ENCODE measurements at places on chromosomes 7 and 10.

DNA sequence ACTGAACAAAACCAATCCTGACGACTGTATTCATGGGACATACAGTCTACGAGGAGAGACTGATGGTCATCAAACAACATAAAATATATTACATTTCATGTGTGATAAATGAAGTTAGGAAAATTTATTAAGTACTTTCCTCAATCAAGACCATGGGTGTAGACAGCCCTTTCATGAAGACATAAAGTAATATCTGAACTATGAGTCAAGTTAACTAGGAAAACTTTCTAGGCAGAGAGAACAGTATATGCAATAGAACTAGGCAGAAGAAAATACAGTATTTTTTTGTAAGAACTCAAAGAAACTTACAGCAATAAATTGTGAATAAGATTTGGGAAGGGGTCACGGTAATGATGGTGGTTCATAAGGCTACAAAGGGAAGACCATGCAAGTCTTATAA lies 112.8 kb downstream of the JMJD1C start:
- no peak overlapping the region for H3K27ac ChIP-seq
- DNase-seq: no peak

DNA sequence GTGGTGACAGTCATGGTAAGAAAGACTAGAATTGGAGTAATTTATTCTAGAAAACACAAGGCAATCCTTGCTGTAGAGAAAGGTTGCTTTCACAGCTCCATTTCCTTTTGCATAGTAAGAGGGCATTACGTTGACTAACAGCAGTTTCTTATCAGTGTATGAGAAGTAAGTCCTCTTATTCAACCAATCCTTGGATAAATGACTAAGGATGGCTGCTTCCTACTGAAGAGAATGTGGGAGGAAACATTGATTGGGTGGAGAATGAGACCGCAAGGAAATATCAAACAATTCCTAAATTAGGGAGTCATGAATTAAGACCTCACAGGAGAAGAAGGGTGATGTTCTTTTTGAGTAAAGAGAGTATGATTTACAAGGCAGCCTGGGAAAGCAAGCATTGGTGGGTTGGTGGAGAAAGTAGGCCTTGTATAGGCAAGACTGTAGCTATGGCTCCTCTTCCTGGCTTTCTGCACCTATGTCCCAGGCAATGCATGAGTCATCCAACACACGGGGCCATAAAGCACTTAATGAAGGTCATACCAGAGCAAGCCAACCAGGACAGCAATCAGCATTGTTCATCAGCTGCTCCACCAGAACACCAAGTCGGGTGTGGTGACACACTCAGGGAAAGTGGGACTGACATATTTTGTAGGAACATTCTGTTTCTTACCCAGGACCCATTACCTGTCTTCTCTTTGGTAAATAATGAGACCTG lies 5.6 kb downstream of the MGAM start:
- DNase-seq: no peak
- peaks cover 17% of the 10 kb centered on the region for H3K27me3 ChIP-seq
- no peaks in the 10 kb centered on the region for H3K4me1 ChIP-seq
- no peaks in the 10 kb centered on the region for H3K36me3 ChIP-seq
- H3K27ac ChIP-seq: no peak overlapping the region

DNA sequence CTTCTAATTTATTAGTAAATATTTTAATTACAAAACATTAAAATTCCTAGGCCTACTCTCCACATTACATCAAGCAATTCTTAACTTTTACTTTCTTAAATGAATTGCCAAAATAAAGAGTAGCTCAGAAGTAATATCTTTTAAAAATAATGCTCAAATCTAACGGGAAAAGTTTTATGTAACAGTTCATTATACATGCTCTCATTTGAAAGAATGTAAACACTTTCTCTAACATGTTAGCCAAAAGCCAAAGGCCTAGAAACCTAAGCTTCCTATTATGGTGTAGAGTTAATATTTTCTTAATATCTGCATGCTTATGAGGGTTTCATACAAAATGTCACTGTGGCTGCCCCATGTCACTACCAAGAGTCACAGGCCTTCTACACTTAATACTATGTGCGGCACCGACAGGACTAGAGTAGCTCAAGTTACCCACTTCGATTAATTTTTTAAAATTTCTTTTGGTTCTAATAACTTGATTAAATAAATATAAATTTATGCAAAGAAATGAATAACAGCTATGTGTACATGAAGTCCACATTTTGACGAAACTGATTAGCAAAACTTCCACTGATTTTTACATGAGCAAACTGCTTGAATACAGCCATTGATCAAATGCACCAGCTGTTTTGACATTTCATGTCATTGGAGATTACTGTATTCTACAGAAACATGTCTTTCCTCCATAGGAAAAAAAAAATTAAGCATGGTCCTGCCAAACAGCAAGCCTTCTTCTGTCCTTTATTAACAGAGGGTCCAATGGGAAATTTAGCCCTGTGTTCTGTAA lies 3.5 kb downstream of the COBL start:
- no peak overlapping the region for H3K4me3 ChIP-seq
- H3K27ac ChIP-seq: no peak overlapping the region
- no peaks in the 10 kb centered on the region for H3K36me3 ChIP-seq

GRCh38 chr7:155003092-155003375 lies at the start of gene PAXIP1:
PAXIP1 (minus strand) TSS chr7:155003124; CDS start chr7:155002929, 195 bp downstream.
- peaks cover 18% of the 10 kb centered on the region for H3K36me3 ChIP-seq
- peak within 1 kb of the TSS; percentile 89 for H3K4me3 ChIP-seq
- peak; percentile 61 for DNase-seq

DNA sequence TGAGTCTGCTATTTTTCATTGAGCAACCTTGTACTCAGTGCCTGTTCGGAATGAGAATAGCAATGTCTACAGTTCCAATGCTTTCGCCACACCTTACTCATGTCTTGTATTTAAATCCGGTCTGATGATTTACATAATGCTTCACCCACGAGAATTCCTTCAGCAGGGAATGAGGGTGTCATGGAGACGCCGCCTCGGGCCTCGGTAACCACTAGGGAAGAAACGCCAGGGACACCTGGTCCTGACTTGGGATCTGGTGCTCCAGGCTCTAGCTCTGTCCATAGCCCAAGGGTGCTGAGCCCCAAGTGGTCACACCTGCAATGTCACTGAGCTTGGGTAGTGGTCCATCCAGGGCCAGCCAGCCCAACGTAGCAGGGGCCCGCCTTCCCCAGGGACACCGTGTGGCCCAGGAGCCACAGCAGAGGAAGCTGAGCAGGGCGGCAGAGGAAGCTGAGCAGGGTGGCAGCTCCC lies 37.4 kb downstream of the PRKAG2 start:
- peak overlapping the region; percentile 68 for H3K4me3 ChIP-seq
- DNase-seq: no peak
- H3K27me3 ChIP-seq: no peaks in the 10 kb centered on the region
- H3K27ac ChIP-seq: peak overlapping the region; percentile 69
- no peaks in the 10 kb centered on the region for H3K36me3 ChIP-seq

GRCh38 chr10:34677591-34677990 lies 137.5 kb downstream of the PARD3 start:
- DNase-seq: no peak
- H3K27ac ChIP-seq: no peak overlapping the region
- peaks cover 25% of the 10 kb centered on the region for H3K27me3 ChIP-seq
- no peaks in the 10 kb centered on the region for H3K36me3 ChIP-seq
- H3K4me1 ChIP-seq: no peaks in the 10 kb centered on the region

- H3K4me1 ChIP-seq: peaks cover 46% of the 10 kb centered on the region
- peaks cover 6% of the 10 kb centered on the region for H3K36me3 ChIP-seq
- peak overlapping the region; percentile 41 for H3K4me3 ChIP-seq
- no peak overlapping the region for H3K27ac ChIP-seq
Measured at GRCh38 chr10:71696628-71697326, 22.8 kb downstream of the C10orf105 start.

GRCh38 chr7:23531050-23531793 lies 559 bp downstream of the TRA2A start:
- H3K27me3 ChIP-seq: no peaks in the 10 kb centered on the region
- H3K27ac ChIP-seq: peak overlapping the region; percentile 100
- peaks cover 48% of the 10 kb centered on the region for H3K4me1 ChIP-seq
- peaks cover 50% of the 10 kb centered on the region for H3K36me3 ChIP-seq
- peak; percentile 41 for DNase-seq
- H3K4me3 ChIP-seq: peak overlapping the region; percentile 99

DNA sequence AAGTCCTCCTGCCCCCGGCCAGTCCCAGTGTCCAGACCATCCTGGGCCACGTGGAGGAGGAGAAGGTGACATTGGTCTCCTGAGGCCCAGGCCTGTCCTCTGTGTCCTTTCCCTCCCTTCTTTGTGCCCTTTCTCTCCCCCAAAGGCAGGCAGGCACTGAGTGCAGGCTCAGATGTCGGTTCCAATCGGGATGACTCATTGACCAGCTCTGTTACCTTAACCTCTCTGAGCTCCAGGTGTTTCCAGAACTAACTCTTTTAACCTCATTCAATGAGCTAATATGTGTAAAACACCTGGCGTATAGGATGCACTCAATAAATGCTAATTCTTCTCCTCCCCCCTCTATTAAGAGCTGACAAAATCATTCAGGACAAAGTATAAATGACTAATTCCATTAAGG lies 25.7 kb downstream of the MACROH2A2 start:
- peaks cover 18% of the 10 kb centered on the region for H3K27me3 ChIP-seq
- H3K4me3 ChIP-seq: no peak overlapping the region
- no peak overlapping the region for H3K27ac ChIP-seq
- no peaks in the 10 kb centered on the region for H3K36me3 ChIP-seq
- no peaks in the 10 kb centered on the region for H3K4me1 ChIP-seq

DNA sequence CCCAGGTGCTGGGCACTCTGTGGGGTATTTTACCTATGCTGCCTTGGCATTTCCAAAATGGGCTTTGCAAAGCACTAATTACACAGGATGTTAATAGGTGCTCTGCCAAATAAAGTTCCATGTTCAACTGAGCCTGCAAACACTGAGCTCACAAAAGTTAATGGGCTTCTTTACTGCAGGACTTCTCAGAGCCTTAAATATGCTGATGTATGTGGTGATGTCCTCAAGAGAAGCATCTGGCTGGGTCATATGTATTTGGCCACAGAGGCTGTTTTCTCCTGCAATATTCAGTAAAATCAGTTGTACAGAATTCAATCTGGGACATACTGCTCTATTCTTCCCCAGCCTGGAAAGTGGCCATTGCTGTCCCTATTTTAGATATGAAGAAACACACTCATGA lies 31.3 kb downstream of the GRID1 start:
- H3K4me1 ChIP-seq: no peaks in the 10 kb centered on the region
- H3K36me3 ChIP-seq: no peaks in the 10 kb centered on the region
- DNase-seq: no peak
- peaks cover 48% of the 10 kb centered on the region for H3K27me3 ChIP-seq

DNA sequence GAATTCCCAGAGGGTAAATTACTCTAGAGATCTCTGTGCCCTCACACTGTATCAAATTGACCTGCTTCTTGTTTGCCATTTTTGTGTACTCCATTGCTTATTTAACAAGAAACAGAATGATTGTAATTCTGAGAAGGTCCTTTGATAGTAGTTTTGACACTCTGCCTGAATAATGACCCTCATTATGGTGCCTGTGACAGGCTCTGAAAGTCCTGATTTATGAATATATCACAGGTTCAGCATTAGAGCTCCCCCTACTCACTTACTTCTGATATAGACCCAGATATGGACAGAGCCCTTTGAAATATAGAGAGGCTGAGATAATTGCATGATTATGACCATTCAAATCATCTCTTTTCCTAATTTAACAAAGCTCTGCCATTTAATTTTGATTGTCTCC lies 465.2 kb downstream of the MDFIC start:
- no peaks in the 10 kb centered on the region for H3K4me1 ChIP-seq
- H3K36me3 ChIP-seq: no peaks in the 10 kb centered on the region
- no peak overlapping the region for H3K27ac ChIP-seq
- no peak for DNase-seq

- H3K27me3 ChIP-seq: no peaks in the 10 kb centered on the region
- H3K4me3 ChIP-seq: no peak overlapping the region
- H3K36me3 ChIP-seq: peaks cover 30% of the 10 kb centered on the region
- H3K4me1 ChIP-seq: peaks cover 5% of the 10 kb centered on the region
- H3K27ac ChIP-seq: no peak overlapping the region
Measured at GRCh38 chr7:107924841-107925504, 34.0 kb downstream of the DLD start.

DNA sequence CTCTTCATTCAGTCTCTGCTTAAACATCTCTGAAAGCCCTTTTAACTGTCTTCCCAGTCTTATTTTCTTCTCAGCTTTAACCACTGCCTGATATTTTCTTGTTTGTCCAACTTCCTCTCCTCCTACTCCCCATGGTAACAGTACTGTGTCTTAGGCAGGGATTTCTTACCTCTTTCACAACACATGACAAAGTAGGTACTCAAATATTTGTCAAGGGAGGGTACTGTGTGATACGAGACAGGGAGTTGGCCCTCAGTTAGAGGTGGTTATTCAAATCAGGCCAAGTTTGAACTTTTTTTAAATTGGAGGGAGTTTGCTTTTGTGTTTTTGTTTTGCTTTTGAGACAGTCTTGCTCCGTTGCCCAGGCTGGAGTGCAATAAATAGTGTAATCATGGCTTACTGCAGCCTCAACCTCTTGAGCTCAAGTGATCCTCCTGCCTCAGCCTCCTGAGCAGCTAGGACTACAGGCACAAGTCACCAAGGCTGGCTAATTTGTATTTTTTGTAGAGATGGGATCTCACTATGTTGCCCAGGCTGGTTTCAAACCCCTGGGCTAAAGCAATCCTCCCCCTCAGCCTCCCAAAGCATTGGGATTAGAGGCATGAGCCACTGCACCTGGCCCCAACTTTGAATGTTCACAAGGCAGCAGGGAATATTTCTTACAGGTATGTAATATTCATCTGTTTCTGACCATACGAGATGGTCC lies 2.5 kb upstream of the KPNA7 start:
- H3K4me1 ChIP-seq: no peaks in the 10 kb centered on the region
- DNase-seq: no peak
- peaks cover 19% of the 10 kb centered on the region for H3K27me3 ChIP-seq
- H3K4me3 ChIP-seq: no peak overlapping the region
- H3K36me3 ChIP-seq: peaks cover 3% of the 10 kb centered on the region
- H3K27ac ChIP-seq: no peak overlapping the region

DNA sequence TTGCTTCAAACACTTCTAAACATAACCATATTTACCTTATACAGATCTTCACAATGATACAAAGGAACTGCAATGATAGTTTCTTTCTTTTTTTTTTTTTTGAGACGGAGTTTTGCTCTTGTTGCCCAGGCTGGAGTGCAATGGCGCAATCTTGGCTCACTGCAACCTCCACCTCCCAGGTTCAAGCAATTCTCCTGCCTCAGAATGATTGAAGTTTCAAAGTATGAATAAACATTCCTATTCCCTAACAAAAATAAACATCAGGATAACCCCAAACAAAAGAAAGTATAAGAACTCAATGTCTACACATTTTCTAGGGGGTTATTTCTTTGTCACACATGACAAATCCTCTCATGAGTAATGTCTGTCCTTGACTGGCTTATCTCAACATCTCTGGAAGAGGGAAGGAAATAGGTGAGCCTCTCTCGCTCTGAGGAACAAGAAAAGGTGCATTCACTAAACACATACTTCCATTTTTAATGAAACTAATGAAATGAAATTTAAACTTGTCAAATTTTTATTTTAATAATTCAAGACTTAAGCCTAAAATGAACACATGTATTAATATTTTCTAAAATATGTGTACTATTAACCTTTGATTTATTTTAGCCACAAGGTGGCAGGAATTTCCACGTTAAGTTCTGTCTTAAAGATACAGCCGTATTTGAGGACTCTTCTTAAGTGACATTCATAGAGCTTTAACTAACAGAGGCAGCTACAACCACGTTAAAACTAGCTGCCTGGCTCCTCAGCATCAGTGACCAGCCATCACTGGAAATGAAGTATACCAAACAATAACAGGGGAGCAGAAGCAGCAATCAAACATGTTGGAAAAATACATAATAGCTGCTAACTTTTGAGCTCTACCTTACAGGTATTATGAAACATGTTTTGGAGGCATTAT lies 58.3 kb downstream of the MALSU1 start:
- H3K36me3 ChIP-seq: no peaks in the 10 kb centered on the region
- DNase-seq: no peak
- H3K27ac ChIP-seq: no peak overlapping the region
- H3K4me3 ChIP-seq: no peak overlapping the region

GRCh38 chr10:61350068-61350467 lies 103.1 kb downstream of the TMEM26 start:
- H3K4me1 ChIP-seq: no peaks in the 10 kb centered on the region
- DNase-seq: no peak
- H3K4me3 ChIP-seq: no peak overlapping the region
- no peaks in the 10 kb centered on the region for H3K36me3 ChIP-seq
